ENCODE measurements at places on chromosomes 6 and 20. TPM values are rescaled to one million over a fixed set of nuclear protein-coding genes. Genes with fewer than 3 reads are reported as not detected.

The CRISP2 gene
- not detected for total RNA-seq

The BPIFB4 gene
- total RNA-seq: not detected

The ACTL10 gene
- total RNA-seq: 3.9 TPM

The EDN1 gene
- total RNA-seq: 16.2 TPM

The COL21A1 gene
- 0.79 TPM for total RNA-seq

The LAMA5 gene
- total RNA-seq: 35.5 TPM

DNA sequence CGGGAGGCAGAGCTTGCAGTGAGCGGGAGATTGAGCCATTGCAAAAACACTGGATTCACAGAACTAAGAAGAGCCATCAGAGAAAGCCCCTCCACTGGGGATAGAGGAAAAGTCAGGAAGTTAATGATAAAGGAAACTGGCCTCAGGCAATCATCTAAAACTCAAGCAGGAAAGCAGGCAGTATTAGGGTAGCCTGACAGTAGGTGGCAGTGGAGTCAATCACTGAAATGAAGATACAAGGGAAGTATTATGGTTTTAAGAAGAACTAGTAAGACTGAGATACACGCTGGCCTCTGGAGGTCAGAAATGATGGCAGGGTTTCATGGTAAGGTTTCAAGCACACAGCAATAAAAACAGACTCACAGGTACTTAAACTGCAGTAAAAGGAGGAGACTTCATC, 578.3 kb downstream of the HACE1 start:
- no peak for DNase-seq

DNA sequence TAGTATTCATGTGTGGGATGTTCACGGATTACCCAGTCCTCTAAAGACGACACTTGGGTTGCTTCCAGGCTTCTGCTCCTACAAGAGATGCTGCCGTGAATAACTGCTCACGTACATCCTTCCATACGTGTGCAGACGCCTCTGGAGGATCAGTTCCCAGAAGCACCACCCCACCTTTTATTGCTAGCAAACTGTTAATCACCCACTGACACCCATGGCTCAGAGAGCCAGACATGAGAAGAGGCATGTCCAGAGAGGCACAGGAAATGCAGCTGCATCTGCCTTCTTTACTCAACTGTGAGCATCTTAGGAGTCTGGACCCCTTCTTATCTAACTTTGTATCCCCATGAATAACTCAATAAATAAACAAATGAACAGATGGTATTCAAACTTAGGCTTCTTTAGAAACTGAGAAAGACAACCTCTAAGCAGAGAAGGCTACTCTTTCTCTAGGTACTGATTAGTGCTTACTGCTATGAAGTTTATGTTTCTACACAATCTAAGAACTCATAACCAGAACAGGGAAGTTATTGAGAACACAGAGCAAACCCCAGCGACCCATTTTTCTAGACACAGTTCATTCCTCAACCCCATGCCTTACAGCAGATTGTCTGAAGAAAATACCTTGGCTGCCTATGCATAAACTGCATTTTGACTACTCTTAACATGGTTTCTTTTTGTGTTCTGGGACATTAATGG, 228.7 kb upstream of the RREB1 start:
- peak; percentile 46 for DNase-seq

DNA sequence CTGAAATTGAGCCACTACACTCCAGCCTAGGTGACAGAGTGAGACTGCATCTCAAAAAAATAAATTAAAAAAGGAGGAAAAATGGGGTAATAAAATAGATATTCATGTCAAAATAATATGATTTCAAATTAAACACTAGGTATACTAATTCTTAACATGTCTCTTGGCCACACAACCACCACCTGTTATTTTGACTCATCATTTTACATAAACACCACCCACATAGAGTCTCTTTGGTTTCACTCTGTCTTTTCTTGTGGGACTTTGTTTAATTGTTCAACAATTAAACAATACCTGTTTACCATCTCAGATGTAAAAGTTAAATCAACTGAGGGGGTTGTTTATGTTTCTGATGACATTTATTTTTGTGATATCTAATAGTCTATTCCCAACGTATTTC, 476.8 kb upstream of the ADGRB3 start:
- no peak for DNase-seq

- no peak for DNase-seq
Measured at GRCh38 chr20:36974660-36975059, 23.2 kb upstream of the SAMHD1 start.

GRCh38 chr6:45420909-45421708, 43.4 kb upstream of the SUPT3H start:
- DNase-seq: no peak

DNA sequence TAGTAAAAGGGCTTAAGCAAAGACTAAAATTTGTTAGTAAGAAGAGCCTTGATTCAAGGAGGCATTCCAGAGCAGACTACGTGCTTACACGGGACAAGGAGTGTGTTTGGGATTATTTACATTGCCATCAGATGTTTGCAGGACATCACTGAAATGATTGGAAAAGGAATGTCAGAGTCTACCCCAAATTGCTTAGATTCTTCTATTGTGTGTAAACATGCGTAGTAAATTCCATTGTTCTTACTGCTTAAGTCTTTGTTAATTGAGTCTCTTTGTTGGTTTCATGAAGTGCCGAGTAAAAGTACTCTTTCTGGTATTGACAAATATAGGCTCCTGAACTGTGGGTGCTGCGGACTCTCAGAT, 60.5 kb downstream of the CD83 start:
- DNase-seq: no peak

DNA sequence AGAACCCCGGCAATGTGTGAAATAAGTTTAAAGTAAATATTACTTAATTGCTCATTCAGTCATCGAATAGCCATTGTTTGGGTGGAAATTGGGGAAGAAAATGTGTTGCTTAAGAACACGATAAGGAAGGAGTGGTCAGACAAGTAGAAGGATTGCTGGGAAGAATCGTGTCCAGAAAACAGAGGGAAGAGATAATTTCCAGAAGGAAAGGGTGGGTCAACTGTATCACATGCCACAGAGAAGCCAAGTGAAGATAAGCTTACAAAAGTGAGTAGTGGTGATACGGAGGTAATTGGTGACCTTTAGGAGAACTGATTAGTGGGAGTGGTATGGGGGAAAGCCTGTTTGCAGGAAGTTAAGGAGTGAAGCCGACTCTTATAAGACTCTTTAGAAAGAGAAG, 306.2 kb downstream of the SOX4 start:
- DNase-seq: no peak

DNA sequence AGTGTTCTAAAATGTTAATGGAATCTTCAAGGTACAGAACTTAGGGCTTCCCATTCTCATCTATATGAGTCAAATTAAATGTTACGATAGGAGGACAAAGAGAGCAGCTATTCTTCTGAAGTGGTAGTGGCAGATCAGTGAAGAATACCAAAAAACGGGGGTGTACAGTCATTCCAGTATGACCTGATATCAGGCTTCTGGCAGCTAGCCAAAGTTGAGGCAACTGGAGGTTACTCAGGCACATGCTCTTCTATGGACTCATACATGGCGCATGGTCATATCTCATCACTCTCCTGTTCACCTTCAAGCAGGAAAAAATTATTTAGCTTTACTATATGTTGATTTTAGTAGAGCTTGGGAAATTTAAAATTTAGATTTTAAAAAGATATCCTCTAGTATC, 1608.8 kb downstream of the GRIK2 start:
- DNase-seq: no peak

DNA sequence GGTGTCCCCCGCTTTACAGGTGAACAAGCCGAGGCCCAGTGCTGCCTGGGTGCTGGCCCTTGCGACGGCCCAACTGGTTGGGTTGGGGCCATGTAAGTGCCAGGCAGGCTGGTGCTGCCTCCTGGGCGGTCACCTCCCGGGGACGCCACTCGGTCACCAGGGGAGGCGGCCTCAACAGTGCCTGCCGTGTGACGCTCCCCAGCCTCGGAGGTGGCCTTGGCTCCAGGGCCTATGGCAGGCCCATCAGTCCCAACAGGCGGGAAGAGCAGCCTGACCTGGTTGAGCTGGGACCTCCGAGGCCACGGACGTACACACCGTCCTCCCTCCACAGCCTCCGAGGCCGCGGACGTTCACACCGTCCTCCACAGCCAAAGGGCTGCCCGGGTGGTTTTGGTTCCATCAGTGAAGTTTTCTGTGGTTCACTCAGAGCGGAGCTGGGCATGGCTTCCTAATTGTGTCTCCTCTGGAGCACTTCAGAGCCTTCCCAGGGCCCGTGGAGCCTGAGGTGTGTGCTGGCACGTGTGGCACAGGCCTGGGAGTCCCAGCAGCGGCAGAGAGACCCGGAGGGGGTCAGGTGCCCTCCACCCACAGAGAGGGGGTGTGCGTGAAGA, 19.3 kb upstream of the SLCO4A1 start:
- DNase-seq: no peak

DNA sequence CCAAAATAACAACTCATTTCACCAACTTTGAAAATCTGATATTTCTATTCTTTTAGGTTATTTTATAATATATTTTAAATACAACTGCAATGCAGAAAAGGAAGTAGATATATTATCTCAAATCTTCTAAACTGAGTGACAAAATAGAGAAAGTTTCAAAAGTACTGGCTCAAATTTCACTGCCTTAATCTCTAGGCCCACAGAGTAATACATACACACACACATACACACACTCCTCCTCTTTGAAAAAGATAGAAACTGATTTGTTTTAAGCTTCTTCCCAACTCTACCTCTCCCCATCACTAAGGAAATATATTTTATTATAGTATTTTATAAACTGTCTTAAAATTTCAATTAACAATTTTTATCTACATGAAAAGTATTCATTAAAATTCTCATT, 36.2 kb downstream of the ARHGAP18 start:
- DNase-seq: no peak

GRCh38 chr6:73565767-73566485, 45.1 kb upstream of the EEF1A1 start:
- no peak for DNase-seq

DNA sequence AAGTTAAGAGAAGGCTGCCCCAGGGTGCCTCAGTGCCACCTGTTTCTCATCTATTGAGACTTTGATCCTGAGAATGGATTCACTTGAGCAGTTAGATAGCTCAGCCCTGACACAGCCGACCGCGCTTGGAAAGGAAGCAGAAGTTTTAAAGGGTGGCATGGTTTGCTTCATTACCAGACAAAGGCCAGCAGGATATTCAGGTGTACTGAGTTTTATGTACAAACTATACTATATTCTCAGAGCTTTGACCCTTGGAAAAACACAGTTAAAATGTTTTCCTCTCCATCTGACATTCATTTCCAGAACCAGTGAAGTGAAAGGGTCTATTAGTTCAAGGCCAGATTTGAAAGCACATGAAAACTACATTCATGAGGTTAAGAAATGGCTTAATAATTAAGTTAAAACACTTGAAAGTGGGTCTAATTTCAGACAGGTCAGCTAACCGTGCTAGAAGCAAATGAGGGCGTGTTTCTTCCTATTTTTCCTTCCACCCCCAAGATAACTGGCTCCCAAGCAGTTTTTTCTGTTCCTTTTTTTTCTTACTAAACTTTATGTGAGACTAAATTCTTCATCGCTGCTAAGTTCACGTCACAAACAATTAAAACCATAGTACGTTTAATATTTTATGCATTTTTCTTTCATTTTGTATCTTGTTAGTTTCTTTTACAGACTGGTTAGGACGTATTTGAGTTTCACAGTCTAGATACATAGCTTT, 385.3 kb upstream of the SOX4 start:
- no peak for DNase-seq

DNA sequence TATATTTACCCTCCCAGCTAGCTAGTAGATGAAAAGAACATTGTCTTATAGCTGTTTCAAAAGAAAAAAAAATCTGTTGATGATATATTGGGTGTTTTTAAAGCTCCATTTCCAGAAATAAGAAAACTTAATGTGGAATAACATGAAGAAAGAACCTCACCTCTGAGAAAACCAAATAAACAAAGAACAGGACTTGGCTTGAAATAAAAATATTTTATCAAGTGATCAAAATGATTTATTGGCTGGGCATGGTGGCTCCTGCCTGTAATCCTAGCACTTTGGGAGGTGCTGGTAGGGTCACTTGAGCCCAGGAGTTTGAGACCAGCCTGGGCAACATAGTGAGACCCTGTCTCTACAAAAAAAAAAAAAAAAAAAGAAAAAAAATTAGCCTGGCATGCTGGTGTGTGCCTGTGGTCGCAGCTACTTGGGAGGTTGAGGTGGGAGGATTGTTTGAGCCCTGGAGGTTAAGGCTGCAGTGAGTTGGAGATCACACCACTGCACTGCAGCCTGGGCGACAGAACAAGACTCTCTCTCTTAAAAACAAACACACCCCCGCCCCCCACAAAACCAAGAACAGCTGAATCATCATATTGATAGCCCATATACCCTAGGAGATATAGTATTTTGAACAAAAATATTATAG, 7.9 kb downstream of the RNF24 start:
- no peak for DNase-seq

- DNase-seq: no peak
Measured at GRCh38 chr6:9999796-10000195, 415.1 kb downstream of the TFAP2A start.

DNA sequence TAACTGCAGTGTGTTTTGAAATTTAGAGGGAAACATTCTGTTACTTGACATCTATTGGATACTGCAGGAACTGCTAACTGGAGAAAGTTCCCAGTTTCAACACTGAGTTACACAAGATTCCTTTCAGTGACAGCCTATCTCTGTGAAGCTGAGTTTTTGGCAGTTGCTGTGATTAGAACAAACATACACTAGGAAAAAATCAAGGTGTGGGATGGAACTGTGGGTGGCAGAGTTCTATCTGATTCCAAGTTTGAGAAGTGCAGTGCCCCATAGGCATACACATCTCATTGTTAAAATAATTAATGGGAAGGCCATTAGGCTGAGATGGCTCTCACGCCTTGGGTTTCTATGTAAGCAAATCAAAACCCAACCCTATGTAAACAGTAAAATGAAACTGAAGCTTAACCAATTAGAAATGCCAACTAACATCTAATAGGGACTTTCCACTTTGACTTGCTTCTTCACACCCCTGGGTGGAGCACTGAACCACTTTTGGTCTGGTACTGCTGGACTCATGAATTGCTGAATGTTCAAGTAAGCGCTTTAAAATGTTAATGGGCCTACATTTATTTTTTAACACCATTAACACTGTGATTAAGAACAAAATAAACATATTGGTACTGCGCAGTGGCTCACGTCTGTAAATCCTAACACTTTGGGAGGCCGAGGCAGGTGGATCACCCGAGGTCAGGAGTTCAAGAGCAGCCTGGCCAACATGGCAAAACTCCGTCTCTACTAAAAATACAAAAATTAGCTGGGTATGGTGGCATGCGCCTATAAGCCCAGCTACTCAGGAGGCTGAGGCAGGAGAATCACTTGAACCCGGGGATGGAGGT, 55.2 kb upstream of the TBC1D7 start:
- DNase-seq: no peak
